NCI-H187 treated with DMSO at 0.1 percent for 48 hours (cell line): ENCODE measurements at places on chromosomes 1 and 21.
A peak's percentile ranks its signal among the peaks of the same experiment; 100 is the strongest.

GRCh38 chr1:7401814-7402547 lies 369.1 kb upstream of the VAMP3 start:
- DNase-seq: no peak

GRCh38 chr1:220213382-220213983 lies 58.8 kb downstream of the RAB3GAP2 start:
- no peak for DNase-seq

GRCh38 chr1:6287431-6287886 lies 26.6 kb upstream of the GPR153 start:
- DNase-seq: no peak

- no peak for DNase-seq
These were observed 41.7 kb downstream of the UTP25 start for GRCh38 chr1:209869291-209870149.

GRCh38 chr1:169019419-169020058 lies 87.0 kb upstream of the ATP1B1 start:
- no peak for DNase-seq

DNA sequence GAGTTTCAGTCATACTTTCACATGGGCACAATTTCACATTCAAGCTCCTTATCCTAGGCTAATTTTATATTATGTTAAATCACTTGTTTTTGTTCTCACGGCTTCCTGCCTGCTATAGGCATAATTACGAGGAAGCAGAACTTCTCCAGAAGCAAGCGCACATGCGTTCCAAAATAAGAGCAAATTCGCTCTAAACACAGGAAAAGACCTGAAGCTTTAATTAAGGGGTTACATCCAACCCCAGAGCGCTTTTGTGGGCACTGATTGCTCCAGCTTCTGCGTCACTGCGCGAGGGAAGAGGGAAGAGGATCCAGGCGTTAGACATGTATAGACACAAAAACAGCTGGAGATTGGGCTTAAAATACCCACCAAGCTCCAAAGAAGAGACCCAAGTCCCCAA lies at the start of gene CORT:
TSS of gene CORT (plus strand) at position 281 of the 400 bp plus-strand sequence. CDS start 193 bp downstream, outside the sequence.
- no peak for DNase-seq

DNA sequence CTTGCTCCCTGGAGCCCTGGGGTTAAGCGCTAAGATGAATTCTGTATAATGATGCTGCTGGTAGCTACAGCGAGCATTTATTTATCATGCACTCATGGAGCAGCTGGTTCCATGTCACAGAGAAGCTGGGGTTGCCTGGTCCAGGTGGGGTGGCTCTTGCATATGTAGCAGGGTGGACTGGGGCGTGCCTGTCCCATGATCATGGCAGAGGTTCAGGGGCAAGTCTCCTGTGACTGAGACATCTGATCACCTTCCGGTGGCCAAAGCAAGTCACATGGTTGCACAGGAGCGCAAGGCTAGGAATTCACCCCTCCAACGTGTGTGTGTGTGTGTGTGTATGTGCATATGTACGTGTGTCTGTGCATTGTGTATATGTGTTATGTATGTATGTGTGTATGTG lies 15.6 kb upstream of the KCNAB2 start:
- no peak for DNase-seq

DNA sequence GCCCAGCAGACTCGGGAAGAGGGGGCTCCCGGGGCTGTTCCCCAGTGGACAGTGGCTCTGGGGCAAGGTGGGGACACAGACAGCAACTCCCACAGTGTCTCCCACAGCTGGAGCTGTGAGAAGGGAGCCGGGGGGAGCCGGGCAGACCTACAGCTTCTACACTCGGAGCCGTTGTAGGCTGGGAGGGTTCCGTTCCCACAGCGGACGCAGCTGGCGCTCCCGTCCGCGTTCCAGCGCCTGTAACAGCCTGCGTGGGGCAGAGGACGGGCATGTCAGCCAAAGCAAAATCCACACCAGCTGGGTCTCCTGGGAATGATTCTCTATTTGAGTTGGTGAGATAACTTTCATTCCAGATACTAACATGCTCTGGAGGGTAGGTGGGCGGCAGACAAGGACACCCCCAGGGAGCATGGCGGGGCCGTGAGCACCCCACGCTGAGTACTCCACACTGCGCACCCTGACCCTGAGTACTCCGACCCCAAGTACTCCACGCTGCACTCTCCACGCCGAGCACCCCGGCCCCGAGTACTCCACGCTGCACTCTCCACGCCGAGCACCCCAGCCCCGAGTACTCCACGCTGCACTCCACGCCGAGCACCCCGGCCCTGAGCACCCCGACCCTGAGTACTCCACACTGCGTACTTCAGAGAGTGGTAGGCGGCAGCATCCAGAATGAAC lies 13.4 kb upstream of the RNF223 start:
- DNase-seq: no peak

- no peak for DNase-seq
These were observed 278.5 kb upstream of the PLD5 start for GRCh38 chr1:242802973-242803372.

DNA sequence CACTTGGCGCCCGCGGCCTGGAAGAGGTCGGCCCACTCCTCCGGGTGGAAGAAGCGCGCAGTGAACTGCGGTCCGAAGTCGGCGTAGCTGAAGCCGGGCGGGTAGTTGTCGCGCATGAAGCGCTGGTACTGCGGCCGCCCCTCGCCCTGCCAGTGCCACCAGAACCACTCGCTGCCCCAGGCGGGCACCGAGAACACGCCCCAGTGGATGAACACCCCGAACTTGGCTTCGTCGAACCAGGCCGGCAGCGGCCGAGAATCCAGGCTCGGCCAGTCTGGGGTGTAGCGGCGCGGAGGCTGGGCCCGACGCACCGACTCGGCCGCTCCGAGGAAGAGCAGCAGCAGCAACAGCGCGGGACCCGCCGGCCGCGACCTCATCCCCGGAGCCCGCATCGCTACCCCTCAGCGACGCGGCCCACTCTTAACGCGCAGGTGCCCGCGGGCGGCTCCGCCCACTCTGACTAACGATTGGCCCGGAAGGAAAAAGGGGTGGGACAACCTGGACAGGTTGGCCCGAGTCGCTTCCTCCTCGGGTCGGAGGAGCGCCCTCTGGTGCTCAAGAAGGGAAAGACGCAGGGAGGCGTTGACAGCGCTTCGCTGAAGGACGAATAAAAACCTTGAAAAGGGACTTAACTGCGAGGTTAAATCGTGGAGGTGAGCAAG lies at the start of gene FUCA1:
TSS of gene FUCA1 (minus strand) at position 396 of the 662 bp plus-strand sequence. CDS start at position 392, 4 bp downstream.
- DNase-seq: peak; percentile 91

DNA sequence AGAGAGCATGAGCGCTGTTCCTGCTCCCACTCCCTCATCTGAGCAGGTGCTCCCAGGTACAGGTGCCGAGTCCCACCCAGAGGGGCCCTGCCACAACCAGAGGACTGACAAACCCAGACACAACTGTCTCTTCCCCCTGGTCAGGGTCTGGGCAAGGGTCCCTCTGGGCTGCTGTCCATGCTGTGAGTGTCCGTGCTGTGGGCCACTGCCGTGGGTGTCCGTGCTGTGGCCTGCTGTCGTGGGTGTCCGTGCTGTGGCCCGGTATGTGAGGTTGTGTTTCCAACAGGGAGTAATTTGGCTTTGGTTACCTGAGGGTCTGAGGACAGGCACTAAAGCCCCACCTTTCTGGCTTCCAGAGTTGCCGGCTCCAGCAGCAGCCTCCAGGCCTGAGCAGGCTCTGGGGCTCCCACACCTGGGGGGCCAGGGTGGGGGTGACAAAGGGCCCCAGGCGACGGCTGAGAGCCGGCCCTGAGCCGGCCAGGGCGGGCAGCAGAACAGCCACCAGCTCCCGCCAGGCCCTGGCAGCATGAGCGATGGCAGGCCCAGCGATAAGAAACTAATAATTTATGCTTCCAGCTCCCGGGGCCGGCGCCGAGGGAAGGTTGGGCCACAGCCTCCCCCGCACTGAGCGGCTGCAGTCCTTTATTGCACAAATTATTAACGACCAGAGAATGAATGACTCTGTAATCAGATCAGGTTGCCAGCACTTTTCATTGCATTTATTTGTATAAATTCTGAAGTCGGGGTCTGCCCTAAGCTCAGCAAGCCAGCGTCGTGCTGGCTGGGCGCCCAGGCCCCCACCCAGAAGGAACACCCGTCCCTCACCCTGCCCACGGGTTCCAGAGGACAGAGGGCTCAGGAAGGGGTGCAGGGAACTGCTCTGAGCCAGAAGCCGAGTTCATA lies 7.3 kb upstream of the SAMD11 start:
- no peak for DNase-seq

GRCh38 chr1:156160743-156161171 lies 7.4 kb downstream of the SEMA4A start:
- DNase-seq: peak; percentile 72

DNA sequence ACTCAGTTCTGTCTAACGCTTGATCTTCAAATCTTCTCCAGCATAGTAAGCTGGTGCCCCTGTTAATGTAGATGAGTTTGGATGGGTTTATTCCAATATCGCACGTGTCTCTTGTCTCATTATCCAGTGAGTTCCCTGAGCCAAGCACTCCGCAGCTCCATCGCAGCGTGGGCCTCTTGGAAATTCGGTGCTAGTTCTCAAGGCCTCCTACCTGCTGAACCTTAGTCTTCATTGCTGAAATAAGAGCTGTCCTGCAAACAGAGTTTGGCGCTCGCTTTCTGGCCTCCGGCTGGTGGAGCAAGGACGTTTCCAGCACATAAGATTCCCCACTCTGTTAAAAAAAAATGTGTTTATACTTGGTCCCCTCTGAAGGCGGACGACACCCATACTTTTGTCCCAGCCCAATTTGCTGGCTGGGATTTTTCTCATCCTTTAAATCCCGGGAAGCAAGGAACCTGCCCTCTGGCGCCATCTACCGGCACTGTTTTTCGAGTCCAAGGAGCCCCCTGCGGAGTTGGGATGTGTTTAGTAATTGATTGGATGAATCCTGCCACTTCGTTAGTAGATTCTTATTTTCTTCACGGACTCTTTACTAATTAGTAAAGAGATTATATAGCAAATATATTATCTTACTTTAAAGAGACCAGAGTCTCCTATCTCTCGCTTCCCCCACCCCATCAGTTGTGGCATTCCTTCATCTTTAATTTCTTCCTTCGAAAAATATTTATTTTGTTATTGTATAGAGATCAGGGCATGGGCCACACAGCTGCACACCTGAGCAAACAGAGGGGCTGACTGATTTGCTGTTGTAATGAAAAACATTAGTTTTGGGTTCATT lies 14.7 kb downstream of the JUN start:
- no peak for DNase-seq

GRCh38 chr1:53678938-53679825 lies 59.8 kb downstream of the GLIS1 start:
- DNase-seq: no peak

- DNase-seq: no peak
These were observed at the start of gene RAB7B for GRCh38 chr1:206002871-206003801. RAB7B (minus strand) TSS chr1:206003395; CDS start chr1:205994135, 9,260 bp downstream.

GRCh38 chr1:110672753-110673108 lies 2.0 kb downstream of the KCNA3 start:
- no peak for DNase-seq

GRCh38 chr1:242522304-242522945 lies 2.1 kb downstream of the PLD5 start:
- DNase-seq: no peak

- no peak for DNase-seq
These were observed 119.8 kb downstream of the PLPPR5 start for GRCh38 chr1:98884864-98885263.

DNA sequence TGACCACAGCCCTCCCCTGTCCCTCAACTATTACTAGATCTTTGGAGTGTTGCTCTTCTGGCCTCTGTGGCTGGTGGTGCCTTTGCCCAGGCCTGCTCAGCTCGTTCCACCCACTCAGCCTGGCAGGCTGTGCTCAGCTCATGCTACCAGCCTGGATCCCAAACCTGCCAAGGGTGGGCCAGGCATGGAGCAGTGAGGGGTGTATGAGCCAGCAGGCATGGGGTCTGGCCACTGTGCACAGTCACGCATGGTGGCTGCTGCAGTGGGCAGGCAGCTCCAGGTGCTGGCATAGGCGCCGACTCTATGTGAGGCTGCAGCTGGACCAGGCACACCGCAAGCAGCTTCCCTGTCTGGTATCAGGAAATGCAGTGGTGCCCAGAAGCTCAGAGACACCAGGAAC lies 449.9 kb downstream of the MATN1 start:
- DNase-seq: no peak

DNA sequence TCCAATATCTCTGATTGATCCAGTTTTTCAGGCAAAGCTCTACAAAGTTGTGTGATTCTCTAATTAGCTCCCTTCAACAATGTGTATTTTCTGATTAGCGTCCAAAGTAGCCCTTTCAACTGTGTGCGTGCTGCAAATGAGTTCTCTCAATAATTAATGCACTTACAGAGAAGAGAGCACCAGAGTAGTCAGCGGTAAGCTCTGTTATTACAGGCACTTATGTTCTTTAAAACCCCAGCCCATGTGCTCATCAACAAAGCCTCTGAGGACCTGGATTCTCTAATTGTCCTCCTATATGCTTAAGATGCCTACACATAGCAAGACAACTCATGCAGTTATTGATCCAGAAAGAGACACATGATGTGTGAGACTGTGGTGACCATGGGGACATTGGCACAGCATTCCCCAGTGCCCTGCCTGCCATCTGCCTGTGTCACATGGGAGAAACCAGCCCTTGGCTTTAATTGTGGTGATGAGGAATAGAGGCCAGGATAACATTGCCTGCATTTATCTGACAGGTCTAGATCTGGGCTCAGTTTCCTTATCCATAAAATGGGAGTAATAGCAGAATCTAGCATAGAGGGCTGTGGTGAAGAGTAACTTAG lies 151.7 kb downstream of the PCP4 start:
- no peak for DNase-seq

- DNase-seq: no peak
These were observed 5.2 kb downstream of the FNDC10 start for GRCh38 chr1:1594602-1595260.

GRCh38 chr1:180836449-180836848 lies 76.2 kb upstream of the KIAA1614 start:
- DNase-seq: no peak

DNA sequence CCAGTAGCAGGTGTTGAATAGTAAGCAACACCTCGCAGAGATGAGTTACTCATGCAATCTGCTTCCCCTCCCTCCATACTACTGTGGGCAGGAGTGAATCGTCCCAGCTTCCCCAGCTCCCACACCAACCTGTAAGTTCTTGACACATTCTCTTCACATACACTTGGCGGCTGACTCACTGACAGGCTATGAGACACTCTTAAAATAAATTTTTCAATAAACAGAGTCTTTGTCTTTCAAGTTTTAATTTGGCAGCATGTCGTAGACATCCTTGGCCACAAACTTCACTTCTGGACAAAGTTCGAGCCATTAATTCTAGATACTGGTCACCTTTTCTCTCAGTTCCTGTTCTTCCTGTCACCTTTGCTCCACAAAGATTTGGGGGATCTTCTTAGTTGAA lies 290.7 kb downstream of the TM2D1 start:
- no peak for DNase-seq

DNA sequence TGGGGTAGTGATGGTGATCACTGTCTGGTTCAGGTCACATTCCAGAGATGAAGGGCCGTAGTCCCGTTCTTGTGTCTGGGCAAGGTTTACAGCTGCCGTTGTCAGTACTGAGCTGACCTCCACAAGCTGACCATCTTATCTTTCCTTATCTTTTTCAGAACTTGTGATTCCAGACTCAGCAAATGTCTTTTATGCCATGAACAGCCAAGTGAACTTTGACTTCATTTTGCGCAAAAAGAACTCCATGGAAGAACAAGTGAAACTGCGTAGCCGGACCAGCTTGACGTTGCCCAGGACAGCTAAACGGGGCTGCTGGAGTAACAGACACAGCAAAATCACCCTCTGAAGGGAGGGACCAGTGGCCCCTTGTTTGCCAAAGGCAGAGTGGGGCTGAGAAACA lies 111.6 kb downstream of the COLGALT2 start:
- no peak for DNase-seq

- DNase-seq: no peak
These were observed 59.0 kb upstream of the FGGY start for GRCh38 chr1:59237900-59238299.
